ENCODE measurements at places on chromosomes 7 and 10. TPM values are rescaled to one million over a fixed set of nuclear protein-coding genes. Genes with fewer than 3 reads are reported as not detected.
A peak's percentile ranks its signal among the peaks of the same experiment; 100 is the strongest.

- DNase-seq: no peak
Observed at GRCh38 chr10:100507357-100507732, 12.3 kb downstream of the SEC31B start.

Gene SPACDR
- total RNA-seq: not detected

Gene GCK
- total RNA-seq: not detected

- DNase-seq: no peak
Observed at GRCh38 chr7:4722960-4723630, 41.0 kb downstream of the FOXK1 start.

DNA sequence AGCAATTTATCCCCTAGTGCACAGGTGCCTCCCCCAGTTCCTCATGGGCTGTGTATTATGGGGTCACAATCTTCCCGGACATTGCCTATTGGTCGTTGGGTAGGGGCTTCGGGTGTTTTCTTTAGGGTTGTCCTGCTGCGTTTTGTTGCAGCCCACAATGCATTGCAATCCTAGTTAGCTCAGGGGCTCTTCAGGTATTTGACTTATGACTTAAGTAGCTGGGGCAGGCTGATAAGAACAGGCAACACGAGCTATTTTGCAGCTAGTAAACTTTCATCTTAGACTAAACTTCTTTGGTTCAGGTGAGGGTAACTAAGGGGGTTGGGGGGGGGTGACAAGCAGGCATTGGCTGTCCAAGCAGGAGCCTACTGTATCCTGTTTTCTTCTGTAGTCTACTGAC, 158.5 kb downstream of the TPST1 start:
- no peak for DNase-seq

Gene GIMAP2
- 1.4 TPM for total RNA-seq

DNA sequence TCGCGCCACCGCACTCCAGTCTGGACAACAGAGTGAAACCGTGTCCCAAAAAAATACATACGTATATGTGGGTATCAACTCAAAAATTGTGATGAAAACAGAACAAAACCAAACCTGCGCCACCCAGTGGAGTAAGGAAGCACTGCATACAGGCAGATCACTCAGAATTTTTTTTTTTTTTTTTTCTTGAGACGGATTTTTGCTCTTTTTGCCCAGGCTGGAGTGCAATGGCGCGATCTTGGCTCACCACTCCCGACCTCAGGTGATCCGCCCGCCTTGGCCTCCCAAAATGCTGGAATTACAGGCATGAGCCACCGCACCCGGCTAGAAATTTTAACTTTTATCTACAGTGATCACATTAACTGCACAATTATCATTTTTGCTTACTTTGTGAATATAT, 9.1 kb upstream of the TMEM236 start:
- DNase-seq: peak; percentile 30

Gene FZD1
- total RNA-seq: 0.80 TPM

Gene CARD11
- total RNA-seq: not detected

Gene ANKRD61
- not detected for total RNA-seq

Gene CYP2W1
- total RNA-seq: 31.7 TPM

DNA sequence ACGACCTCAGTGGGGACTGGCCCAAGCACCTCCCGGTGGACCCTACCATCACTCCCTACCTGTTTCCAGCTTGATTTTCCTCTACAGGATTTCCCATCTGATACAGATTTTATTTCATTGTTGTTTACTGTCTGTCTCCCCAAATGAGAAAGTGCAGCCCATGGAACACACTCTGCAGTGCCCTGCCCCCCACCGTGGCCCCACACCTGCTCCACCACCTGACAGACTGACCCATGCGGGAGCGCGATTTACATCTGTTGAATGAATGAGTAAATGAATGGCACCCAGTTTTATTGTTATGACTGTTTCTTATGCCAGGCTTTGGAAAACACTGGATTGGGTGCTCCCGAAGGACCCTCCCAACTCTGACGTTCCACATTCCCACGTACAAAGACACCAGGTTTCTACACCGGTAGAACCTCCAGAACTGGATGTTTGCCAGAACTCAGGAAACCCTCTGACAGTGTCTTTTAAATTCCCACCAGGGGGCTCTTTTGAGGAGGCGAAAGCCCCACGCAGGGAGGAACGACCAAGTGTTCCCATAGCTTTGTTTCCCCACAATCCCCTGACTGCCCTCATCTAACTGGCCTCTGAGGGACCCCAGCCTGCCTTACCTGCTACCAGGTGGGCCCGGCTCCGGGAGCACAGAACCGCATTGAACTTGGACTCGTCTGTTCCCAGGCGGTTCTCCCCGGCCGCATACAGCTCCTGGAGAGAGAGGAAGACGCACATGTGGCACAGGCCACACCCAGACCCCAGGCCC, 29.0 kb downstream of the PLAC9 start:
- peak; percentile 55 for DNase-seq

DNA sequence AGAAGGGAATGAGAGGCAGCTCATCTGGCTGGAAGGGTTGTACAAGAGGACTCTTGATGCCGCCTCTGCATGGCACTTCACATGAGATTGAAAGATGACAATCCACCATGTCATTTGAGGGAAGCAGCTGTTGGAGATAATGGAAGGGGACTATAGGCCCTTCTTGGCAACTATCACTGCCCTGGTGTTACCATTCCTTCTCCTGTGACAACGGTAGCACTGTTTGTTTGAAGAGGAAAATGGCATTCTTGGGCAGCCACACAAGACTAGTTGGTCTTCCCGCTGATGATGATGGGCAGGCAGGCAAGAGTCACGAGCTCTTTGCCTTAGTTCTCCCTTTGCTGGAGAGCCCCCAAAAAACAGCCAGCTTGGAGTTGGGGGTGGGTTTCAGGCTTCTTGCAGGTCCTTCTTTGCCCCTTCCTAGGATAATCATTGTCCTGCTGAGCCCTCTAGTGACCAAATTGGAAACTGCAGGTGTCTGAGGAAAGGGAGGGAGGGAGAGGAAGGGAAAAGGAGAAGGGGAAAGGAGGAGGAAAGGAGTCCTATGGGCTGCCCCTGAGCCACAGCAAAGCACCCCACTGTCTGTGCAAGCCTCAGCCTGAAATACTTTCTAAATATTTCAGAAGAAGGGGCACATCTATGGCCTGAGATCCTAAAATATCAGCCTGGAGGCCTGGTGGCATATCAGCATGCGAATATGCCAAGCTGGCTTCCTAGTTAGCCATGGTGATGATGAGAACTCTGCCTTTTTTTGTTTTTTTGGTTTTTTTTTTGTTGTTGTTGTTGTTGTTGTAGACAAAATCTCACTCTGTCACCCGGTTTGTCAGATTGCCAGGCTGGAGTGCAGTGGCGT, 165.6 kb upstream of the KMT2E start:
- peak; percentile 35 for DNase-seq

GRCh38 chr7:25216837-25217236, 11.4 kb downstream of the NPVF start:
- peak; percentile 39 for DNase-seq

GRCh38 chr7:87784424-87784823, 91.7 kb downstream of the SLC25A40 start:
- DNase-seq: no peak

Gene OR6B1
- total RNA-seq: not detected

DNA sequence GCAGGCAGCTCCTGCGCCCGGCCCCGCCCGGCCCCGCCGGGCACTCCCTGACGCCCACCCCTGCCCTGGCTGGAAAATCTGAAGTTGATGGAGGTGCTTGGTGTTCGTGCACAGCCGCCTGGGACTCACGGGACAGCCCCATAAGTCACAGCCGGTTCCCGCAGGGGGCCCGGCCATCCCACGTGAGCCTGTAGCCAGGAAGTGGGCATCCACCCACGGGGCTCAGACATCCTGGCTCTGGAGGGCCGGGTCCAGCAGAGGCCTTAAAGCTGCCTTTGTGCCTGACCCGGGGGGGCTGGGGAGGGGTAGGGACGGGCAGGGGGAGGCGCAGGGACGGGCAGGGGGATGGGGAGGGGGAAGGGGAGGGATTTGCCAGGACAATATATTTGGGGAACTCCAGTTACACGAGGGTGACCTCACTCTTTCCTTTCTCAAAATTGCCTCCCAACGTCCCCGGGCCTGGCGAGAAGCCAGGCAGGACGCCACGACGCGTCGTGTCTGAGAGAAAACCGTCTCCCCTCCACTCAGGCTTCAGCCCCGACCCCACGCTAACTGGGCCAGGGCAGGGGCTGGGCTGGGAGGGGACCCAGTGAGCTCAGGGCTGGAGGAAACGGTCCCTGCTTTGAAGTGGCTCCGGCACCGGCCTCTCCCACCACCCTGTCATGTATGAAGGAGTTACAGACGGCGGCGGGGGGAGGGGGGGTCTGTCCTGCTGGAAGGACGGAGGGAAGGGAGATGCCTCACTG, 82.1 kb upstream of the PDGFA start:
- no peak for DNase-seq

GRCh38 chr7:117982071-117983055, 109.1 kb upstream of the CTTNBP2 start:
- no peak for DNase-seq

GRCh38 chr10:73244866-73245477, 2.1 kb downstream of the DNAJC9 start:
- DNase-seq: no peak

Gene MYL10
- not detected for total RNA-seq

DNA sequence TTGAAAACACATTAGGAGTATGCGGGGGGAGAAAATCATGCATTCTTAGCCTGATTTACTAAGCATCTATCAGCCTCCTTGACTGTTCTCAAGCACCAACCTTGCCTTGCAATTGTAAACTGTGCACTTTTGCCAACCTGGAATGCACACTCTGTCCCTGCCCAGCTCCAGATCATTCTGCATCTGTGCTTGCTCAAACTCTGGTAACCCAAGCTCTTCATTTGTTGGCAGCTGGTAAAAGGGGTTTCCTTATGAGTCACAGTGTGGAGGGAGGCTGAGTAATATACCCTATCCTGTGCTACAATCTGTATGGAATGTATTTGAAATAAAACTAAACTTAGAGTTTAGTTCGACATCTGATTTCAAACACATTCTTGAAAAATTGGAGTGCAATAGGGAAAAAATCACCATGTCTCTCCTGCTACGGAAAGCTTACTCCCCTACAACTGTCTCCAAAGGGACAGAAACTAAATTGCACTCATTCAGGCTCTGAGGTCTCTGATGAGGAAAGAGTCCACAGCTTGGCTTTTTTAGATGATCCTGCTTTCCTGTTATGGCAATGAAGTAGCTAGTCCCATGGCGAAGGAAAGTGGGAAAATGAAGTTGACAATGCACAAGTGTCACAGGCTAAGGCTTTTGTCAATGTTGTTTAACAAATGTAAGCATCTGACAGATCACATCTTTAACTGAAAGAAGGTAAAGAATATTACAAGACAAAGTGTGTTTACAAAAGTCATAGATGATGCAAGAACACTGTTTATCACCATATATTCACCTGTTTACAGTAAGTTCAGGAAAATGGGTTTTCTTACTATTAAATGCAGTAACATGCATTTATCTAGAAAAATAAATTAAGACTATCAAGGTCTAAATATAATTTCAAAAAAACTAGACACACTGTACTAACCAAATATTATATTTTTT, 61.9 kb downstream of the TES start:
- no peak for DNase-seq

DNA sequence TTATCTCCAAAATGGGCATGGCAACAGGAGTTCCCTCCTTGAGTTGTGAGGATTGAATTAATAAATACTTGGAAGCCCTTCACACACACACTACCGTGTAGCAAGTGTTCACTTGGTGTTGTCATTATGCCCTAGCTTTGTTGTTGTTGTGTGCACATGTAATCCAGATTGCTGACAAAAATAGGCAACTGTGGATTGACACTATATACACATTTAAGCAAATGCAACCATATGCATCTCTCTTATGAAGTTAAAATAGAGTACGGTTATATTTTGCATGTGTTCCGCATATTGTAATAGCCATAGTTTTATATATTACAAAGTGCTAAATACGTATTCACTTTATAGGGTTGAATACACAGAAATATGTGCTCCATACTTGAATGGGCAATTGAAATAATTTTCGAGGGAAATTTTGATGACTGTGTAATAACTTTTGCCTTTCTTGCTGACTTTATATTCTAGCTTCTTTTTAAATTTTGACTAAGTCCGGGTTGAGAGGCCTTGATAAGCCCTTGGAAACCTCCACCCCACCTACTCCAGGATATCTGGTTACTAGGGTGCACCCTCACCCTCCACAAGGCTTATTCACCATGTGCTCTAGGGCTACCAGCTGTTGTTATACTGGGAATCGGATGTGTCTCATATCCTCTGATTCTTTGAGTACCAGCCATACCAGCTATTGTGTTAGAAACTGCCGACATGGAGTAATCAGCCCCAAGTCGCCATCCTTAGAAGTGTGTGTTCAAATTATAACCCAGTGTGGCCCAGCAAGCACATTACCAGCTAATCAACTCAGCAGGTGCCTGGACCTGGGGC, 265.0 kb downstream of the CAMK1D start:
- no peak for DNase-seq

GRCh38 chr7:159149488-159149887, 4.8 kb upstream of the VIPR2 start:
- no peak for DNase-seq

GRCh38 chr7:38142736-38143135, 35.3 kb upstream of the STARD3NL start:
- DNase-seq: no peak

Gene PIP
- total RNA-seq: not detected

Gene EN2
- total RNA-seq: not detected

Gene SORCS1
- total RNA-seq: not detected

- no peak for DNase-seq
Observed at GRCh38 chr7:29548823-29549222, 14.8 kb upstream of the PRR15 start.

Gene C7orf33
- not detected for total RNA-seq

- peak; percentile 51 for DNase-seq
Observed at GRCh38 chr7:138564365-138564764, 104.3 kb downstream of the TRIM24 start.

- no peak for DNase-seq
Observed at GRCh38 chr7:25454020-25454419, 225.7 kb upstream of the NPVF start.

Gene HPSE2
- total RNA-seq: not detected

Gene HKDC1
- total RNA-seq: 12.4 TPM

DNA sequence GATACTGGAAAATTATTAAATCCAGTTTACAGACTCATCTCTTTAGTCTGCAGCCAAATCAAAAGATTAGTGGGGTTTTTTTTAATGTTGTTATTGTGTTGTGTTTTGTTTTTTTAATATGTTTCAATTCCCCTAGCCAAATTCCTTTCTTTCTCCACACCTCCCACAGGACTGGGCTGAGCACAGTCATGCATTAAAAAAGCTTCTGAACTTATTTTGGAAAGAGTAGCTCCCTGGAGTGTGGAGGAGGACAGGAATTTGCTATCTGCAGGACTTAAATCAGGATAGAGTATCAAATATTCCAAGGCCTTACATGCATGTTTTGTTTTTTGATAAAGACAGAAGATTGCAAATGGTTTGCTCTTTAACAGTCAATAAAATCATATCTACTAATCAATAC, 90.7 kb downstream of the GNAI1 start:
- DNase-seq: no peak

Gene MET
- 23.3 TPM for total RNA-seq

- no peak for DNase-seq
Observed at GRCh38 chr7:1521456-1521855, 9.0 kb upstream of the MAFK start.

Data from HepG2 (cell line).